ENCODE measurements at places on chromosomes 2 and 18.
A peak's percentile ranks its signal among the peaks of the same experiment; 100 is the strongest.

GRCh38 chr2:1550658-1551316 lies 137.5 kb downstream of the TPO start:
- peak; percentile 74 for DNase-seq

GRCh38 chr2:241254904-241255351 lies 60.5 kb downstream of the HDLBP start:
- DNase-seq, result no peak

DNA sequence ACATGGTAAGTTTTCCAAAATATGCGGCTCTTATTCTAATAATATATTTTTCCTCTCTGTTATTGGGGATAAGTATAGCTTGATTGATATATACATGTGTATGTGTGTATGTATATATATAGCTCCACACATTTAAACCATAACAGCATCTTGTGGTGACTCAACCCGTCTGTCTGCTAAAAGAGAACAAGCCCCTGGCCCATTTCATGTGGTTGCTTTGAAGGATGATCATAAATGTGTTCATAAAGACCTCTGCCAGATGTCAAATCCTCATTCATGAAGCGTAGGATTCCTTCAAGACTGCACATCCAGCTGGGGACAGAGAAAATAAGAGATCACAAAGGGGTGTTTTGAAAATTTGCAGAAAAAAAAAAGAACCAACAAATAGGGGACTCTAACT lies 79.3 kb downstream of the RHOB start:
- DNase-seq, result no peak

GRCh38 chr2:190863946-190864345 lies 16.7 kb upstream of the GLS start:
- DNase-seq, result no peak

GRCh38 chr2:196971574-196972279 lies 45.2 kb upstream of the PGAP1 start:
- peak; percentile 51 for DNase-seq

DNA sequence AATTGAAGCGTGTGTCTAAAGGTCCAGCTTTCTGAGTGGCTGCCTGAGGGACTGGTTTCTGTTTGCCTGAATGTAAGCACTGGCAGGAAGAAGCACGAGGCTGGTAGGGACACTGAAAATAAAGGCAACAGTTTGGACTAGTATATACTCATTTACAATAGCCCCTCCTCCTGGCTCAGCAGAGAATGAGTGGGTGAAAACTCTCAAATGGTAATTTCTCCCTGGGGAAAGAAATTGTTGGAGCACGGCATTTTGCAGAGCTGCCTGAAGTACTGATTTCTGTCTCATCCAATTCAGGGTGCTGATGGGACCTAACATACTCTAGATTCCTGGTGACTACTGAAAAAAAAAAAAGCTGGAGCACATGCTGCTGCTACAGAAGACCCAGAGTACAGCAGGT lies 17.3 kb upstream of the SPP2 start:
- DNase-seq, result no peak

DNA sequence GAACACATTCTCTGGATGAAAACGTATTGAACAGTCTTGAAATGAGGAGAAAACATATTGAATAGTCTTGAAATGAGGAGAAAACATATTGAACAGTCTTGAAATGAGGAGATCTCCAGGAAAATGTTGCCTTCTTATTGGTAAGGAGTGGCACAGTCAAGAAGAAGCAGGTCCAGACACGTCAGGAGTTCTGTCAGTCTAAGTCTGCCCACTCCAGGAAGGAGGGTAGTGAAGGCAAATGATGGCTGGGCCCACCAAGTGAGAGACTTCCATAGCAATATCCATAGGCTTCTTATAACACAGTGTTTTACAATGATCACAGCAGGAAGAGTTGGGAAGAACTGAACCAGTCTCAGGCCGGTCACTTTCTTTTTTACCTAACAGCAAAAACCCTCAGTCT lies 316.2 kb downstream of the ETAA1 start:
- DNase-seq, result no peak

DNA sequence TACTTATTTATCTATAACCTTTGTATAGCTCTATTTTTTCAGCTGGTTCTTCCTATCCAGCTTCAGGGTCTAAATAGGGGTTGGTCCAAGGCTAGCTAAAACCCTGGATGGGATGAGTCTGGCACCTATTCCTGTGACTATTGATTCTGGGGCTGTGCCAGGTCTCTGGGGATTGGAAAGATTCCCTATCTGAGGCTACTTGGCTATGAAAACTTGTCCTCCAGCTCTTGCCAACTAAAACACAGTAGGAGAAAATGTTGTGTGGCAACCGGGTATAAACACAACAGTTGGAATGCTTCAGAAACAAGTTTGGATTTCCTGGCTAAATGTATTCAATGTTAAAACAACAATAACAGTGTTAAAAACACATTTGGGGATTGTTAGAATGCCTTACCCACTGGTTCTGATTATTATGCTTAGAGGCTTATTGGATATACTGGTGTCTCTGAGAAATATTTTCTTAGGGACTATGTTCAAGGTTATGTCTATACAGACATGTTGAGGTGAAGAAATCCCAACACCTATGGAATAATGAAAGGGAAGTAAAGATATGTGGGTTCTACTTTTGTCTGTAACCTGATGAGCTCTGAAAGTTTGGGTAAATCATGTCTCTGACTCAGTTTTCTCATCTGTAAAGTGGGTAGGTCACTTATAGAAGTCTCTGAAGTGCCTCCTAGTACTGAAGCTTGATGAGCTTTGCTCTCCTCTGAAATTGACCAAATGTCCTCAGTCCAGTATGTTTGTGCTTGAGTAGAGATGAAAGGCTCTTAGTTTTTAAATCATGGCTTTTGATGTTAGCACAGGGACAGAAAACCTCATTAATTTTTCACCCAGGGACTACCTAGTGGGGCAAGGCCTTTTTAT lies 460.7 kb downstream of the MTX2 start:
- no peak for DNase-seq

DNA sequence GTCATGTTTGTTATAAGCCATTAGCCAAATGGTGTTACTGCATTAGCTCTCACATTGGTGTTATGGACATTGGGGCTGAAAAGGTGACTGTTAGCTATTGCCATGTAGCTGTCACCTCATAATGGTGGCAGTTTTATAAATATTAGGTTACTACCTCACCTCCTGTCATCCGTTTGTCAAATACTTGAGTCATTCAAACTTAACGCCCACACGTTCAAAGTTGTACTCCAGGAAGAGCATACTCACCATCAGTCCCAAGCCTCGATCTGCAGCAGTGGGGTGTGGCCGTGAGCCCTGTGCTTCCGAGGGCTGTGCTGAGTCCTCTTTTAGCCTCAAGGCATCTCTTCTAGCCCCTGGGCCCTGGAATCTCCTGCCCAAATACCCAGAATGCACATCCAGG lies 87.3 kb downstream of the PDK1 start:
- DNase-seq, result no peak

GRCh38 chr2:48808311-48808710 lies 52.8 kb upstream of the LHCGR start:
- no peak for DNase-seq

GRCh38 chr18:46282646-46283045 lies 178.5 kb downstream of the HAUS1 start:
- no peak for DNase-seq

GRCh38 chr2:26542194-26542455 lies 64.2 kb upstream of the OTOF start:
- no peak for DNase-seq

DNA sequence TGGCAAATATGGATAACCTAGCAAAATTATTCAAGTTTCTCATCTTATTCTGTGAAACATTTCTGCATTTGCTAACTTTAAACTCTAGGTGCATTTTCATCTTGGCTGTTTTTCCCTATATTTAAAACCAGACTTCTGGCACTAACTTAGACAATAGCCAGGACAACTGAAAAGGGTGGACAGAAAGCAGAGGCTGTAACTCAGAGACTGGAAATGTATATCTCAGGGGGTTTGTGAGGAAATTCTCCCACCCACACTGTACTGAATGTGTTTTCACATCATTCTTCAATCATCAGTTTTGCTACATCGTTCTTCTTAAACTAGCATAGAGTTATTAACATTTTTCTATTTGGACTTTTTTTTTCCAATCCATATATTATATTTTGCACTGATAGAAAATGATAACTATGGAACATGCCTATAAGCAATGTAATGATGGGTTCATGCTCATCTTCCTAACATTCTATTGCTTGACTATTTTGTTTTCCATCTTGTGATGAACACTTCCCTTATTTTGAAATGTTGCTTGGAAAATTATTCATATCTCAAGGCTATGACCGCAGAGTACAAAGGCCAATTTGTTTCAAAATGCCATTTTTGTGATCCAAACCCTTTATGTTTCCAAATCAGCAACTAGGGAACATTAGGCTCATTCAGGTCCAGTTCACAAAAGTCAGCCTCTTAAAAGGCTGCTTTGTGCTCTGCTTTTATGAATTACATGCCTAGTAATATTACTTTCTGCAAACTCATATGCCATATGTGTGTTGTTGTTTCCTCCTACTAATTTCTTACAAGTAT lies 125.8 kb upstream of the CDH19 start:
- no peak for DNase-seq

DNA sequence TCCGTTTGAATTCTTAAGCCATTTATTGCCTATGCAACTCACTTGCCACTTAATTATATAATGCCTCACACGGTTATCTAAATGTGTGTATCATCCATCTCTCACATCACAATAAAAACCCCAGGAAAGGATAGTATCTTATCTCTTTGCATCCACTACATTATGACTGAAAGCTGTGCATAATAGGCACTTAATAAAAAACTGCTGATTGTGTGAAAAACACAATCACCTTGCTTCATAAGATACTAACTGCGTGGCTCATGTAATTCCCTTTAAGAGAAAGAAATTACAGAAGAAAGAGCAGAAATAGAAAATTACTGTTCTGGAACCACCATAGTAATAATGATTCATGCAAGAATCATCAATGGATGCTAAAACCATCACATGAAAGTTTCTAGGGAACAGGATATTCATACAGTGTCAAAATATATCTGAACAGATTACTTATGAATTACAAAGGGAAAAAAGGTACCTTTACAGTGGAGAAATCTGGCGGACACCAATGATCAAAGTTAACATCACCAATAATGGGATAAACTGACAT lies 29.3 kb downstream of the CUL3 start:
- DNase-seq, result no peak

GRCh38 chr2:30686000-30686399 lies 121.2 kb downstream of the CAPN13 start:
- DNase-seq, result no peak

- DNase-seq, result peak; percentile 43
Measured at GRCh38 chr2:113105047-113105785, 22.2 kb upstream of the IL1RN start.

GRCh38 chr2:14239605-14240004 lies 392.9 kb upstream of the LRATD1 start:
- no peak for DNase-seq

- DNase-seq, result no peak
Measured at GRCh38 chr18:41052625-41053024, 902.4 kb upstream of the PIK3C3 start.

- peak; percentile 41 for DNase-seq
Measured at GRCh38 chr18:63138436-63139340, 180.9 kb downstream of the BCL2 start.

DNA sequence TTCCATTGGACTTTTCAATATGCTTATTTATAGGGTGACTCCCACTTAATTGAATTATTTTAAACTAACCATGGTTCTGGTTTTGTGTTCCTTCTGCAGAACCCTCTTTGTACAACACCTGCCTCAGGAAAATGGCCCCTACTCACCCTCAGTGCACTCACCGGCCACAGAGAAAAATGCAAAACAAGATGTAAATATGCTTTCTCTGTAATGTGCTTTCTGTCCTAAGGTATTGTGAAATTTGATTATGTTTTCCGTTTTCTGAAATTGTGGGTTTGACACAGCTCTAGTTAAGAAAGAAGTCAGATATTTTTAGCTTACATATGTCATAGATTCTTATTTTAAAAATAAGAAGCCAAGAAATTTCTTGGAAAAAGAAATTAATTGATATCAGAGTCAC lies 357.7 kb upstream of the SMIM21 start:
- no peak for DNase-seq

DNA sequence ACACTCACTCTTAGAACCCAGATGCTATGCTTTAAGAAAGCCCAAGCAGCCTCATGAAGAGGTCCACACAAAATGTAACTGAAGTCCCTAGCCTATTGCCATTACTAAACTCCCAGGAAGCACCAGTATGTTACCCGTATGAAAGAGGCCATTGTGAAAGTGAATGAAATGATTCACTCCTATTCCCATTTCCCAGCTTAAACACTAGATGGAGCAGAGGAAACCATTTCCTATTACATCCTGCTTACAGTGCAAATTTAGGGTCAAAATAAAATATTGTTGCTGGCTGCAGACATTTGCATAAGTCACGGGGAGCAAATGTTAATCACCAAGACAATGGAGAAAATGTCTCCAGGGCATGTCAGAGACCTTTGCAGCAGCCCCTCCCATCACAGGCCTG lies 989.7 kb upstream of the CRIM1 start:
- DNase-seq, result no peak

DNA sequence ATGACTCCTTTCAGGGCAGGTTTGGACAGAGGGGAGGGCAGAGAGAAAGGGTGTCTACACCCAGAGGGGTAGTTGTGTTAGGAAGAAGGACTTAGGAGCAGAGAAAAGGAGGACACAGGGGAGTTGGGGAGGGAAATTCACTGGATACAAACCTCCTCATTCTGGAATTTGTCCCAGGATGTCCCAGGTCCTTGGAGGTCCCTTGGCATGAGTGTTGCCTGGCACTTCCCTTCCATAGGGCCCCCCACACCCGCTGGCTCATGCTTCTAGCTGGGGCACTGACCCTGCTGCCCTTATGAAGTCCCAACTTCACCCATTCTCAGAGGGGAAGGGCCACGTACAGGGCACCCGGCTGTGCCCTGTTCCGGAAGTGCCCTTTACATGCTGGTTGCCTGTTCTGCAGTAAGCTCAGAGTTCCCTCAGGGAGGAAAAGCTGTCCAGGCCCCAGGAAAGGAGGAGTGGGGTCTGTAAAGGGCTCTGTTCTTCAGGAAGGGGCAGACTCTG lies 93.6 kb upstream of the SMAD2 start:
- no peak for DNase-seq

GRCh38 chr2:76958749-76959148 lies 563.4 kb downstream of the LRRTM4 start:
- DNase-seq, result no peak

GRCh38 chr18:56391931-56392590 lies 246.3 kb downstream of the TXNL1 start:
- no peak for DNase-seq

Data from activated CD4-positive, alpha-beta T cell treated with anti-CD3 and anti-CD28 coated beads, Interleukin-2, Interleukin-6, amounts not matched to agents 100 ng/mL and 50 ng/mL, durations not matched to agents 16 hours and 8 hours (primary cell).